A673 (cell line): ENCODE measurements at places on chromosomes 16 and 17. TPM values are rescaled to one million over a fixed set of nuclear protein-coding genes. Genes with fewer than 3 reads are reported as not detected.
A peak's percentile ranks its signal among the peaks of the same experiment; 100 is the strongest.

- H3K27me3 ChIP-seq: no peaks in the 10 kb centered on the region
- H3K36me3 ChIP-seq: no peaks in the 10 kb centered on the region
- no peaks in the 10 kb centered on the region for H3K4me1 ChIP-seq
- no peak for DNase-seq
- no peak overlapping the region for H3K4me3 ChIP-seq
These were observed 288.8 kb downstream of the HAPSTR1 start for GRCh38 chr16:9380221-9380620.

GRCh38 chr16:52964290-52964689 lies 88.4 kb downstream of the CHD9NB start:
- H3K27me3 ChIP-seq: no peaks in the 10 kb centered on the region
- no peak overlapping the region for H3K27ac ChIP-seq
- no peaks in the 10 kb centered on the region for H3K4me1 ChIP-seq
- no peaks in the 10 kb centered on the region for H3K36me3 ChIP-seq
- no peak overlapping the region for H3K4me3 ChIP-seq

GRCh38 chr16:63216696-63217423 lies 1180.6 kb upstream of the CDH8 start:
- no peaks in the 10 kb centered on the region for H3K36me3 ChIP-seq
- no peaks in the 10 kb centered on the region for H3K27me3 ChIP-seq
- no peak overlapping the region for H3K4me3 ChIP-seq
- peak; percentile 2 for DNase-seq

DNA sequence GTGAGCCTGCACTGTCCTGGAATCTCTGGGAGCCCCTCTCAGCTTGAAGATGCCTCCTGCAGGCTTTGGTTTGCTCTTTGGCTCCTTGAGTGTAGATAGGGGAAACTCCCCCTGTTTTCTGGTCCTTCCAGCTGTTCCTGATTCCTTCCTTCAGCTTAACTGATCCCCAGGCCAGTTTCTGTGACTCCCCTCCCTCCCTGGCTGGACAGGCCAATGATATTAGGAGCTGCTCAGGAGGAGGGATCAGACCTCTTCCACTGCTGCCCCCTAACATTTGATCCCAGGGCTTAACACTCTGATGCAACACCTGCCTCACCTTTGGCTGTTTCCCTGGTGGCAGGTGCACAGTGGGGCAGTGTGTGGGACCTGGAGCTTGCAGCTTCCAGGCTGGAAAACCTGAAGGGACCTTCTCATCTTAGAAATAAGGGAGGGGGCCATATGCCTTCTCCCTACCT lies at the start of gene TAC4:
Gene TAC4 (minus strand): TSS at position 51 of the 455 bp plus-strand sequence. CDS start 52 bp downstream, outside the sequence.
- no peaks in the 10 kb centered on the region for H3K4me1 ChIP-seq
- H3K27ac ChIP-seq: no peak within 1 kb of the TSS
- H3K4me3 ChIP-seq: no peak within 1 kb of the TSS
- DNase-seq: no peak
- H3K27me3 ChIP-seq: no peaks in the 10 kb centered on the region
- no peaks in the 10 kb centered on the region for H3K36me3 ChIP-seq

GRCh38 chr16:65069766-65070165 lies 52.1 kb downstream of the CDH11 start:
- peaks cover 44% of the 10 kb centered on the region for H3K4me1 ChIP-seq
- H3K36me3 ChIP-seq: peaks cover 6% of the 10 kb centered on the region
- no peak overlapping the region for H3K4me3 ChIP-seq
- peak overlapping the region; percentile 39 for H3K27ac ChIP-seq
- no peaks in the 10 kb centered on the region for H3K27me3 ChIP-seq

DNA sequence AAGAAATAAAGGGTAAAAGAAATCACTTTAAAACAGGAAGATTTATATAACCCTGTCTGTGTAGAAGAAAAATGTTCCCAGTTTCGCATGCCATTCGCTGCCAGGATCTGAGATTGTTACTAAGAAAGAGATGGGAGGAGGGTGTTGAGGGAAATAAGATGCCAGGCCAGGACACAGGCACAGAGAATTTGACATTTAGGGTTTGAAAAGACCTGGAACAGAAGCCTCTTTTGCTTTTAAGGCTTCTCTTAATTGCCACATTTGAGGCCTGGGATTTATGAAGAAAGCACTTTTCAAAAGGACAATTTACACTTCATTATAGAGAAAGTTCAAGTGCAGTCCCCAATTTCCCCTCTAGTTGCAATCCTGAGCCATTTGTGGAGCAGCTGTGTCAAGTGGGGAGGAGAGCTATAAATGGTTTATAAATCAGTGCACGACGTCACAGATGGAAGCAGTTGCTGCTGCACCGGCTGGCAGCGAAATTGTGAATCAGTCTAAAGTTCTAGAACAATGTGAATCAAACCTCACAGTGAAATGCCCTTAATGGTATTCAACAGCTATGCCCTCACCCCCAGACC lies 26.5 kb upstream of the C16orf87 start:
- no peak overlapping the region for H3K4me3 ChIP-seq
- H3K36me3 ChIP-seq: no peaks in the 10 kb centered on the region
- peak; percentile 75 for DNase-seq

DNA sequence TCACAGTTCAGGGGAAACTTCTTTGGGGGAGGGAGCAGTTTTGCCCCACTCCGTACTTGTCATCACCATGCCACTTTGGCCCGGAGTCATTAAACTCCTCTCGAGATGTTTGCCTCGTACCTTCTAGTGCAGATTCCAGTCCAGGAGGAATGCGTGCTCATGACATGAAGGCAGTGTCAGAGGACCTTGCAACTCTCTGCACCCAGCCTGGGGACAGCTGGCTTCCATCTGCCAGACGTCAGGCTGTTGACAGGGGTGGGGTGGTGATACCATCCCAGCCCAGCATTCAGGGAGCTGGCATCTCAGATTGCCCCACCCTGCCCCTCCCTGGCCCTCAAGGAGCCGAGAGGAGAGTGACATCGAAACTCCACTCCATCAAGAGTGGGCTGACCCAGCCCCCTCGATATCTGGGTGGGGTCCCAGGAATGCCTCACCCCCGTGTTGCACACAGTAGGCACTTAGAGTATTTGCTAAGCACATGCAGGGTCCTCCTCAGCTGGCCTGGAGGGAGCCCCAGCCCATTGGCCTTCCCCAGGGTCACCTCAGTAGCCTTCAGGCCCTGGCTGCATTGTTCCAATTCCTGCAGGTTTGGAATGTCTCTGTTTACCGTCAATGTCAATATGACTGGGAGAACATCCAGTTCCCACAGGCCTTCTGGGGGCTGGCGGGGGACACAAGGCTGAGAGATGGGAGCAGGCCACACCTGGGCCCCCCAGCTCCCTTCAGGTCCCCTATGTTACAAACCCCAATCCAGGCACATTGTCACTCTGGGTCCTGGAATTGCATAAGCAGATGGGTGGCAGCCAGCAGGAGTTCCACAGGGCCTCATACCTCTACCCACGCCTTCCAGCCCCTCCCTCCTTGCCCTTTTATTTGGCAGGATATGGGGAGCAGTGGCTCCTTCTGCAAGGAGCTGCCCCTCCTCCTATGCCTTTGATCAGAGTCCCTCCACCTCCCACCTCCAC lies 21.3 kb upstream of the EMP2 start:
- H3K27me3 ChIP-seq: peaks cover 2% of the 10 kb centered on the region
- no peaks in the 10 kb centered on the region for H3K36me3 ChIP-seq
- no peaks in the 10 kb centered on the region for H3K4me1 ChIP-seq
- no peak overlapping the region for H3K4me3 ChIP-seq
- no peak for DNase-seq
- no peak overlapping the region for H3K27ac ChIP-seq

DNA sequence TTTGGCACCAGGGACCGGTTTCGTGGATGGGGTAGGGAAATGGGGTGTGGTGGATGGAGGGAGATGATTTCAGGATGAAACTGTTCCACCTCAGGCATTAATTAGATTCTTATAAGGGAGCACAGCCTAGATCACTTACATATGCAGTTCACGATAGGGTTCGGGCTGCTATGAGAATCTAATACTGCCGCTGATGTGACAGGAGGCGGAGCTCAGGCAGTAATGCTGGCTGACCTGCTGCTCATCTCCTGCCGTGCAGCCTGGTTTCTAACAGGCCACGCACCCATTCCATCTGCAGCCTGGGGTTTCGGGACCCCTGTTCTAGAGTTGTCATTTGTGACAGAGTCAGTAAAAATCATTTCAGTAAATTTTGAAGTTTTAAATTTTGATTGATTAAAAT lies 99.7 kb downstream of the CHD9 start:
- H3K4me3 ChIP-seq: no peak overlapping the region
- no peak overlapping the region for H3K27ac ChIP-seq
- H3K27me3 ChIP-seq: no peaks in the 10 kb centered on the region
- DNase-seq: peak; percentile 18
- H3K36me3 ChIP-seq: peaks cover 17% of the 10 kb centered on the region

DNA sequence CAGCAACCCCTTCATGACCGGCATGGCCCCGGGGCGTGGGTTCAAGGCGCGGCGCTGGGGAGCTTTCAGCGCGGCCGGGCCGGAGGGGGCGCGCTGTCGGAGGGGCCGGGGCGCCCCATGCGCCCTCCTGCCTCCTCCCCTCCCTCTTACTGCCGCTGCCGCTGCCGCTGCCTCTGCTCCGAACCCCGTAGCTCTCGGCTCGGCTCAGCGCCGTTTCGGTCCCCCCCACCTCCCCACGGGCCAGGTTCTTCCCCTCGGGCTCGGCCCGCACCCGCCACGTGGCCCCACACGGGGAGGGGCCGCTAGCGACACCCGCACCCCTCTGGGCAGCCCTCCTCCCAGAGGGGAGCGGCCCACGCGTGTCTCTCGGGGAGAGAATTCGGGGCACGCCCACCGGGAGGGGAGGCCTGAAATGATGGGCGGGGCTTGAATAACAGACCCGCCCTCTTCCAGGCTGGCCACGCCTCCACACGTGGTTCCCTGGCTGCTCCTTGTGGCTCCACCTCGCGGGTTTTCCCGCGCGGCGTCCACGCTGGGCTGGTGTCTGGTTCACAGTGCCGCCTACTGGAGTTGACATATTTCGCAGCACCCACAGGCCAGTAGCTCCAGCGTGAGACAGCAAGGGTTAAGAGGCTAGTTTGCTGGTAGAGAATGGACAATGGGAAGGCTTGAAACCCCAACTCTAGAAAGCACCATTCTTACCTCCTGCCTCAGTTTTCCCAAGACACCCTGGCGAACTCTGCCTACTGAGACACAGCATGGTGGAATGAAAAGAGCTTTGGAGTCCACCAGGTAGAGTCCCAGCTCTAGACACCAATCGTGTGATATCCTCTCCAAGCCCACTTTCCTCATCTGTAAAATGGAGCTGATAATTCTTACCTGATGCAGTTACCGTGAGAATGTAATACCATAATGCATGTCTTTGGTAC lies at the start of gene KCNH4:
Gene KCNH4 (minus strand): TSS at position 221 of the 929 bp plus-strand sequence. CDS start 197 bp downstream, at position 24.
- DNase-seq: peak; percentile 73
- H3K27me3 ChIP-seq: no peaks in the 10 kb centered on the region
- H3K36me3 ChIP-seq: no peaks in the 10 kb centered on the region
- no peak within 1 kb of the TSS for H3K27ac ChIP-seq
- H3K4me3 ChIP-seq: peak within 1 kb of the TSS; percentile 30

DNA sequence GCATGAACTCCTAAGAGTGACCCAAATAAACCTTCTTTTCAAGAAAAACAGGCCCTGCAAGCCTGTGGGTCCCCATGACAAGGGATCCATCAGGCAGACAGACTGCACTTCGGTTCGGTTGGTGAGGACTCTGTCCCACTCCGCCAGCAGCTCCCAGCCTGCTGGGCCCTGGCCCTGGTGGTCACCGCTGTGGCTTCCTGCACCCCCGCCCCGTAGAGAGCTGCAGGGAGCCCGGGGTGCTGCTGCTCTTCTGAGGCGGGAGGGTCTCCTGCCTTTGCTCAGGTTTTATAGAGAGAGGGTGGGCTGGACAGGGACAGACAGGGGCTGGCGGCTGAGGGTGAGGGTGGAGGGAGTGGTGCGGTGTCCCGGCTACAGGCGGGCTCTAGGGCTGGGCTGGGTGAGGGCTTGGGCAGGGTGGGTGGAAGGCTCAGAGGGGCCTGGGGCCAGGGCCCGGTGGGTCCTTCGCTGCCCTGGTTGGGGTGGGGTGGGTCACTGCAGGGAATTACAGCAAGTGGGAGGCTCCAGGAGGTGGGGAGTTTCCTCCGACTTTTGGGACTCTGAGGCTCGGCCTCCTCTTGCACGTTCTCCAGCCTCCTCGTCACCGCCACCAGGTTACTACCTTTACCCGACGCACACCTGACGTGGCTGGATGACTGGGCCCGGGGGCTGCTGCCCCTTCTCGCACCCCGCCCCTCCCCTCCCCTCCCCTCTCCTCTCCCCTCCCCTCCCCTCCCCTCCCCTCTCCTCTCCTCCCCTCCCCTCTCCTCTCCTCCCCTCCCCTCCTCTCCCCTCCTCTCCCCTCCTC lies 90.2 kb upstream of the CBX4 start:
- no peaks in the 10 kb centered on the region for H3K36me3 ChIP-seq
- H3K27me3 ChIP-seq: no peaks in the 10 kb centered on the region
- peaks cover 29% of the 10 kb centered on the region for H3K4me1 ChIP-seq
- no peak overlapping the region for H3K27ac ChIP-seq
- H3K4me3 ChIP-seq: peak overlapping the region; percentile 54

GRCh38 chr17:36742267-36743000 lies 141.1 kb downstream of the MRM1 start:
- no peaks in the 10 kb centered on the region for H3K4me1 ChIP-seq
- no peak for DNase-seq
- H3K27me3 ChIP-seq: peaks cover 6% of the 10 kb centered on the region
- H3K4me3 ChIP-seq: no peak overlapping the region
- no peak overlapping the region for H3K27ac ChIP-seq

GRCh38 chr16:79089735-79090284 lies 510.7 kb downstream of the MAF start:
- no peaks in the 10 kb centered on the region for H3K4me1 ChIP-seq
- no peaks in the 10 kb centered on the region for H3K36me3 ChIP-seq
- H3K27ac ChIP-seq: no peak overlapping the region
- H3K27me3 ChIP-seq: no peaks in the 10 kb centered on the region
- H3K4me3 ChIP-seq: no peak overlapping the region

- H3K4me3 ChIP-seq: peak overlapping the region; percentile 68
- H3K27me3 ChIP-seq: no peaks in the 10 kb centered on the region
- H3K4me1 ChIP-seq: peaks cover 8% of the 10 kb centered on the region
- no peak for DNase-seq
- H3K27ac ChIP-seq: no peak overlapping the region
These were observed 2.2 kb downstream of the GJC1 start for GRCh38 chr17:44827863-44828262.

GRCh38 chr16:57479205-57479975 lies 6.9 kb downstream of the DOK4 start:
- H3K36me3 ChIP-seq: peaks cover 4% of the 10 kb centered on the region
- peak overlapping the region; percentile 30 for H3K27ac ChIP-seq

DNA sequence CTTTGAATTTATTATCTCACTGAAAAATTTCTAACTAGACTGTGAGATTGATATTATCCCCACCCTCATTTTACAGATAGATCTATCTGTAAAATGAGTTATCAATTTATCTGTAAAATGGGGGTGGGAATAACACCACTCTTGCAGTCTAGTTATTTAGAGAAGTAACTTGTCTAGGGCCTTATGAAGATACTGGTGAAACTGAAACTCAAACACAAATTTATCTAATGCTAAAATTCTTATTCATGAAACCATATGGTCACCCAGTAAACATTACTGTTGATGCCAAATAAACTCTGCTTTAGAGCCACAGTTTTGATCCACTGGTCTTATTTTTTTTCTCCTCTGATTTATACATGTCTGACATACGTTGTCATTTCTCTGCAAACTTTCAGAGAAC lies 52.1 kb upstream of the SMIM36 start:
- H3K4me1 ChIP-seq: no peaks in the 10 kb centered on the region
- H3K27me3 ChIP-seq: peaks cover 2% of the 10 kb centered on the region
- DNase-seq: no peak
- H3K27ac ChIP-seq: no peak overlapping the region
- no peak overlapping the region for H3K4me3 ChIP-seq
- no peaks in the 10 kb centered on the region for H3K36me3 ChIP-seq

The PLCG2 gene
- total RNA-seq: 5.6 and 9.6 TPM in 2 replicates

The NDE1 gene
- total RNA-seq: 78.1 and 79.6 TPM in 2 replicates

The KRT12 gene
- total RNA-seq: not detected in 2 replicates
